ENCODE measurements at places on chromosomes 6 and 20. TPM values are rescaled to one million over a fixed set of nuclear protein-coding genes. Genes with fewer than 3 reads are reported as not detected.

The KIF25 gene
- not detected for total RNA-seq

The MLN gene
- total RNA-seq = not detected

The ROS1 gene
- 0.04 TPM for total RNA-seq

The SMIM29 gene
- total RNA-seq = 30.6 TPM

The SLA2 gene
- 0.12 TPM for total RNA-seq
